ENCODE measurements at places on chromosomes 7 and 10.

DNA sequence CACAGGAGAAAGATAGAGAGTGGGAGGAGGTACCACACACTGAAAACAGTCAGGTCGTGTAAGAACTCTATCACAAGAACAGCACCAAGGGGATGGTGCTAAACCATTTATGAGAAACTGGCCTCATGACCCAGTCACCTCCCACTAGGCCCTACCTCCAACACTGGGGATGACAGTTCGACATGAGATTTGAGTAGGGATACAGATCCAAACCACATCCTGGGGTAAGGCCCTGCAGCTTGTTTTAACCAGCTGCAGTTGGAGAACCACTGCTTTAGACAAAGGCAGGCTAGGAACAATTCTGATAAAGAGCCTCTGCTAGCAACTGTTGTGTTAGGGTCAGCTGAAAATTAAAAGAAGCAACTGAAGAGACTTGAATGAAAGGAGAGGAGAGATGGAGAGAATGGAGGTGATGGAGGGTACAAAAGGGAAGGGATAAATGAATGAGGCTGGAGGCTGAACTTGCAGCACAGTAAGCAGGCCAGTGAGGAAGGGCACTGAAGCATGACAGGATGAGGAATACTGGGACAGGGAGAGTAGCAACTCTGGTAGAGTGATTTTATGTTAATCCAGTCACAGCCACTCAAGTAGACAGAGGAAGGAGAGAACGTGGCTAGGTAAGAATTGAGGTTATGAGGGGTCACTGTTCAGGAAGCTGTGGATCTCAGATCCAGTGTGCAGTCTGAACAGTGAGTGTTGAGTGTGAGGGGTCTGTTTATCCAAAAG lies 23.6 kb downstream of the MEST start:
- DNase-seq = no peak

- no peak for DNase-seq
These were observed 108.7 kb downstream of the TYW1 start for GRCh38 chr7:67105377-67105776.

DNA sequence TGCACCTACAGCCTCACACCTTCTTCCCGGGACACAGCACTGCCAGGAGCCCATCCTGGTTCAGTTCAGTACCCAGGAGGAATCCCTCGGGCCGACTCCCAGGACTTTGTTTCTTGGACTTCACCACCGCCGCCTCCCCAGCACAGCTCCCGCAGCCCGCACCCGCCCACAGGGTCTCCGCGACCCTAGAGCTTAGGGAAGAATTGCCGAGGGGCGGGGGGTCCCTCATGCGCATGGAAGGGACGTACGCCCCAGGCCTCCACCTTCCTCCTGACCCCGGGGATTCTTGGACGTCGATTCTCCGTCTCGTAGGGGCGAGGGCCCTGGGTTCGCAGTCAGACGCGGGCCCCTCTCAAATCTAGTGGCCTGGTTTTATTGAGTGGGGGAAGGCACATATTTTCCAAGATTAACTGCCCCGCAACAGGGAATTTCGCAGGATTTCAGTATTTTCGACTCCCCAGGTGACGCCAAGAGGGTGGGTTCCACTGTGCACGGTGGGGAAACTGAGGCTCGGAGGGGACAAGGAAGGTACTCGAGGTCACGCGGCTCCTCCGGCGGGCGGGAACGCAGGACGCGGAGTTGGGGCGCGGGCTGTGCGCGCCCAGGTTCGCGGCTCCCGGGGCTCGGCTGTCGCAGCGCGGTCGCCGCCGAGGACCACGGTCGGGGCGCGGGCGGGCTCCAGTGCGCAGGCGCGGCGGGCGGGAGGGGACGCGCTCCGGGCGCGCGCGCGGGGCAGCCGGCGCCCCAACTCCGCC lies at the start of gene ADCY1:
Gene ADCY1, plus strand, starts transcription at position 708 of the 755 bp plus-strand sequence. CDS start 176 bp downstream, outside the sequence.
- DNase-seq = no peak

DNA sequence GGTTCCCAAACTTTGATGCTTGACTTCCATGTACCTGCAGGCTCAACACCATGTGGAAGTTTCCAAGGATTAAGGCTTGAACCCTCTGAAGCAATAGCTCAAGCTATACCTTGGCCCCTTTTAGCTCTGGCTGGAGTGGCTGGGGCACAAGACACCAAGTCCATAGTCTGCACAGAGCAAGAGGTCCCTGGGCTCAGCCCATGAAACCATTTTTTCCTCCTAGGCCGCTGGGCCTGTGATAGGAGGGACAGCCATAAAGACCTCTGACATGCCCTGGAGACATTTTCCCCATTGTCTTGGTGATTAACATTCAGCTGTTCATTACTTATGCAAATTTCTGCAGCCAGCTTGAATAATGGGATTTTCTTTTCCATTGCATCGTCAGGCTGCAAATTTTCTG lies 14.4 kb downstream of the DGKI start:
- peak; percentile 39 for DNase-seq

DNA sequence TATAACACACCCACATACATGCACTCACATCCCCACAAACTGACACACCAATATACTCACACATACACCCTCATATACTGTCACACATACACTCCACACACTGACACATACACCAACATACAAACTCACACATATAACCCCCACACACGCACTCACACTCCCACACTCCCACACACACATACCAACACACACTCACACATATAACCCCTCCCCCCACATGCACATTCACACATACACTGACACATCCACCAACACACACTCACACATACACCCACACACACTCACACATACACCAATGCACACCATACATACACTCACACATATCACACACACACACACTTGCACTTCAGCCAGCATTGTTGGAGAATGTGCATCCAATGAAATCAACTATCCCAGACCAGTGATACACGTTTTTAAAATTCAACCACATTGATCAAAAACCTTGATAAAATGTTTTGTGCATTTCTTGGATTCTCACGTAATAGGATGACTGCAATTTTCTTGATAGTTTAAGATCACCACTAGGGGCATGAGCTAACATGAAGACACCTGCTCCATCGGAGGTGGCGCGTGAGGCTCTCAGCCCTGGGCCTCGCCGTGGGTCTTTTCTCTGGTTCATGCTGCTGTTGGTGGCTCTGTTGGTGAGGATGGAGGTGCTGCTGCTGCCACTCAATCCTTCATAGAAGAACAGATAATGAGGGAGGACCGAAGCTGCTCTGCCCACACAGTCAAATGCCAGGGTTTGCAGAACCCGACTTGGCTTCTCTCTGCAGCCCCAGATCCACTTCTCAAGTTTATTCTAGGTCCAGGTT lies 32.1 kb upstream of the CHST15 start:
- no peak for DNase-seq

- DNase-seq = no peak
These were observed 531.2 kb downstream of the HTR7 start for GRCh38 chr10:90326498-90327267.

- no peak for DNase-seq
These were observed 114.6 kb downstream of the ABLIM1 start for GRCh38 chr10:114543456-114543855.

GRCh38 chr7:25597946-25598345 lies 369.7 kb upstream of the NPVF start:
- peak; percentile 77 for DNase-seq

DNA sequence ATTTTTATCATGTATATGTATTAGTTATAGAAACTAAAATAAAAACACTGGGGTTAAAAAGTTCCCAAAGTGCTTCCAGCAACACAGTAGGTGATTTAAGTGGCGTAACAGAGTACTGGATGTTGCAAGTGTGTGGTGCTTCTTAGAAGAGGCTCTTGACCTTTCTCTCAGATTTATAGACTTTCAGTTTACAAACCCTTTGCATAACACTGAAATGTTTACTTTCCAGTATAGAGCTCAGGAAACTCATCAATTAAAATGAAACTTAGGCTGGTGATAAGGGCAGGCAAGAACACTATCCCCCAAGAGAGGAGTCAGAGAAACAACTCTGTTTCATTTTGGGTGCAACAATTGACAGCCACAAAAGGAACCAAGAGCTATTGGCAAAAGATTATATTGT lies 27.5 kb upstream of the SMC3 start:
- no peak for DNase-seq

- no peak for DNase-seq
These were observed 39.2 kb upstream of the SMNDC1 start for GRCh38 chr10:110343947-110344346.

DNA sequence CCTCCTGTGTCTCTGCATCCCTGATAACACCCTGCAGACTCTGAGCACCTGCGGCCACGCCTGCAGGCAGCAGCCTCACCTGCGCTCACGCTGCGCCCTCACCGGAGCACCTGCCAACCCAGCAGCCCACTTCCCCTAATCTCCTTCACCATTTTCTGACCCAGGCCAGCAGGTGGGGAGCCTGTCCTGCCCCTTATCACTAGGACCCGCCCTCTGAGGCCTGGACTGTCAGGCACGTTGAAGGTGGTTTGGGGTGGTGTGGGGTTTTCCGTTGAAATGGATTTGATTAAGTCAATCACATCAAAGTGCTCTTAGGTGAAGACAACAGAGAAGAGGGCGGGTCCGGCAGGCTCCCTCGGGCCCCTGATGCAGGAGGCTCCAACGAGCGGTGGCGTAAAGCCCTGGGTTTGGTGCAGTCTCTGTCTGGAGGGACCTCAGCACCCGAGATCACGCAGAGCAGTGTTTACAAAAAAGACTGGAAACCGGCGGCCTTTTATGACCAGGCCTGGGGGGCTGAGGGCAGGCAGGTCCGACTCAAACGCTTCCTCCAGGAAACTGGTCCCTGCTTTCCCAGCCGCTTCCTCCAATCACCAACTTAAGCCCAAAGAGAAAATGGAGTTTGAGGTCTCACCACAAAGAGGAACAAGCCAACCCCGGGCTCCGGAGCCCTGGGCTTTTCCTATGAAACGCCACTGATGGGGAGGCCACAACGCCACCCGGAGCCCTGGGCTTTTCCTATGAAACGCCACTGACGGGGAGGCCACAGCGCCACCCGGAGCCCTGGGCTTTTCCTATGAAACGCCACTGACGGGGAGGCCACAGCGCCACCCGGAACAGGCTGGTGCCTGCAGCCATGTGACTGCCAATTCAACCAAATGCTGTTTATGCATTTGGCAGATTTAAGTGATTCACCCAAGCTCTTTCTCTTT lies 45.5 kb downstream of the DPYSL4 start:
- DNase-seq = no peak

GRCh38 chr7:104820836-104821535 lies 193.0 kb upstream of the KMT2E start:
- DNase-seq = no peak

GRCh38 chr10:74072503-74072902 lies 74.6 kb downstream of the VCL start:
- peak; percentile 14 for DNase-seq

GRCh38 chr7:121307021-121307574 lies 21.7 kb upstream of the WNT16 start:
- DNase-seq = no peak

DNA sequence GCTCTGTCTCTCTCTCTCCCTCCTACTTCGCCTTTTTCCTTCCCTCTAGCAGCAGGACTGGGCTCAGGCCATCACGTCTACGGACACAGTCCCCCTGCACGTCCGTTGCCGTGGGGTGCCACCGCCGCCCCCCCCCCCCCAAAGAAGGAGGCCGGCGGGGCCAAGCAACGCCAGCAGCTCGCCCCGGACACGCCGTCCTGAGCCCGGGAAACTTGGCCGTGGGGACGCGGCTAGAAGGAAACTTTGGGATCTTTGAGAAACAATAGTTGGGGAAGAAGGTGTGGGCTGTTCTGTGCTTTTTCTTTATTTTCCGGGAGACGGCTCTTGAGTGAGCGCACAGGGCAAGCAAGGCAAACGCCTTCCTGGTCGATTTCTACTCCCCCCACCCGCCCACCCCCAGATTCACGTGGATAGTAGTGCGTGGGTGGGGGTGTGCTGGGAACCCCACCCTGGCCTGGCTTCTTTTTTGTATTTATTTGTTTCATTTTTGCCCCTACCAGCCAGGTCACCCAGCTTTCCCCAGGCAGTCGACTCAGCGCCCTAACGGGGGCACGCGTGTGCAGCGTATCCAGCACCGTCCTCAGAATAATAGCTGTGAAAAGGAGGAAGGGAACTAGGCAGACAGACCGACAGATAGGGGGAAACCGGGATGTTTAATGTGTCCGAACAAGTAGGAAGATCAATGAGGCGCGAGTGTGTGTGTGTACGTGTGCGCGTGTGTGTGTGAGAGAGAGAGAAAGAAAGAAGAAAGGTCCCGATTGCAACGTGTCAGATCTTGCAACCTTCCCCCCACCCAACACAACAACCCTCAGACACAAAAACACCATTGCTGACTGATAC lies 1.4 kb downstream of the MXI1 start:
- DNase-seq = peak; percentile 92

Measured in esophagus muscularis mucosa (tissue), 4 donors.